ENCODE measurements at places on chromosomes 6 and 20. TPM values are rescaled to one million over a fixed set of nuclear protein-coding genes. Genes with fewer than 3 reads are reported as not detected.
A peak's percentile ranks its signal among the peaks of the same experiment; 100 is the strongest.

The FOXC1 gene
- total RNA-seq: 0.07 TPM

DNA sequence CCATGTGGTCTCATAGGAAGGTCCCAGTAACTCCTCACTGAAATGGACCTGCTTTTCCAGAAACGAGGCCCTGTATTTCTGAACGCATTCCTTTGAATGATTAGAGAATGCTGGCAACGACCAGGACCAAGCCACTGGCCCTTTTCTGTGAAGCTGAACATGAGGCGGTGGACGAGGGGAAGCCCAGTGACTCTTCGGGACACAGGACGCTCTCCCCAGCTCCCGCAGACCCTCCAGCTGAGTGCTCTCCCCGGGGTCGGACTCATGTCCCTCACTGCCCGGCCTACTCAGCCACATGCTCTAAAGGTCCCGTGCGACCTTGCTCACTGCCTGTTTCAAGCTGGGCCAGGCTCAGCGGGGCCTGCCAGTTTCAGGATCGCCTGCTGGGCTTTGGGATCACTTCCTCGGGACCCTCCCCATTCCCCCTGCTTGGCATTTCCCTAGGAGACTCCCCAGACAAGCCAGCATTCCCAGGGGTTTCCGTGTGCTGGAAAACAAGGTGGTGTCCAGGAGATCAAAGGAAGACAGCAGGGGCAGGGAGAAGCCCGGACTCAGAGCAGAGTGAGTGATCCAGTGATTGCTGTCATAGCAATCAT lies 2.6 kb upstream of the CST9 start:
- DNase-seq: no peak

DNA sequence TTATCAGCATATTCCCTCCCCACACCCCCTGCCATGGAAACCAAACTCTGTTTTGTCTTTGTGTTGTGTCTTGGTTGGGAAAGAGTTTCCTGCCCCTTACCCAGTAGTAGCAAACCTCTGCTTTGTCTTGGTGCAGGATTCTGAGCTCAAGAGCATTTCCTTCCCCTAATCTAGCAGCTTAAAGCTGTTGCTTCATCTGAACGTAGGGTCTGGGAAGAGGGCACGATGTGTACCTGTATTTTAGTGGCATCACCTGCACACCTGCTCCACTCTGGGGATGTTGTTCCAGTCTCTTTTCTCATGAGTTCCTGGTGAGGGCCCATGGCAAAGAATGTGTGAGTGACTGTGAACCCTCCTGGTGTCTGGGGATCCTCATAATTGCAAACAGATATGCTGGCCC lies 164.7 kb downstream of the SCP2D1 start:
- no peak for DNase-seq

DNA sequence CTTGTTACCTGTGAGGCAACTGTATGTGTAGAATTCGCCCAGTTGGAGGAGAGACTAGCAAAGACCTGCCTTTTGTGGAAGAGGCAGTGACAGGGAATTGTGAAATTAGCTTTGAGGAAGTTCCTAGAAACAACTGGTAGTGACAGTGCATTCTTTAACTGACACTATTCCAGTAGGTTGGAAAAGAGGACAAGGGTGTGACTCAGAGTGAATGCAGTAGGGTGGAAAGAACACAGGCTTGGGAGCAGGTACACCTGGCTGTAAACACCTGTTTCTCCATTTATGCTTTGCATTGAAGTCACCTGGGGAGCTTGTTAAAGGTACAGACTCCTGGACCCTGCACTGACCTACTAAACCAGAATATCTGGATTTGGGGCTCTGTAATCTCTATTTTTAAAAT lies 295.7 kb downstream of the PHACTR1 start:
- no peak for DNase-seq

- no peak for DNase-seq
Measured at GRCh38 chr6:165468340-165469235, 159.2 kb upstream of the C6orf118 start.

DNA sequence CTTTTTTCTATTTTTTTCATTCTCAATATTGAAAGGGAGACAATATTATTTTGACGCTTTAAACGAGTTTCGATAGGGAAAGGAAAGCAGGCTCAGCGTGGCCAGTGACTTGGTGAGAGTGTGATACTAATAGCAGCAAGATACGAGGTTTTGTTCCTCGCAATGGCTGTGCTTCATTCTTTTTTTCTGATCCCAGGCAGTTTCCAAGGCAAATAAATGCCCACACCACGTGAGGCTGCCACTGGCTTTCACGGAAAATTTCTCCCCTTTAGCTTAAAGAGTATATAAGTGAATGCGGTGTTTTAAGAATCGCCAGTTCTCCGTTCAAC lies 196.4 kb upstream of the ZNF184 start:
- DNase-seq: no peak

- DNase-seq: no peak
Measured at GRCh38 chr6:10690651-10691445, 3.6 kb downstream of the C6orf52 start.

DNA sequence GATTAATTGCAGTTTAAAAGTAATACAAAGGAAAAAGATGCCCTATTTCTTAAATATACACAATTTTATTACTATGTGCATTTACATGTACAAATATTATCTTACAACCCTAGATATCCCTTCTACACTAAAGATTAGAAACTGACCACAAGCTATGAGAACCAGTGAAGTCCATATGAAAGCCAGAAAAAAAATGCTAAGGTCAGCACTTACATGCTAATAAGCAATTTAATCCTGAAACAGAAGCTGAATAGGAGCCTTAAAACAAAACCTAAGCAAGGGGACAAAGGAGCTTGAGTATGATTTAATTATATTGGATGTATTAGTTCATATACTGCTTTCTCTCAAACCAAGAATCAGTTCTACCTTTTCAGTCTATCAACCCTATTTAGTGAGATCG lies 14.2 kb downstream of the CEP162 start:
- DNase-seq: no peak

DNA sequence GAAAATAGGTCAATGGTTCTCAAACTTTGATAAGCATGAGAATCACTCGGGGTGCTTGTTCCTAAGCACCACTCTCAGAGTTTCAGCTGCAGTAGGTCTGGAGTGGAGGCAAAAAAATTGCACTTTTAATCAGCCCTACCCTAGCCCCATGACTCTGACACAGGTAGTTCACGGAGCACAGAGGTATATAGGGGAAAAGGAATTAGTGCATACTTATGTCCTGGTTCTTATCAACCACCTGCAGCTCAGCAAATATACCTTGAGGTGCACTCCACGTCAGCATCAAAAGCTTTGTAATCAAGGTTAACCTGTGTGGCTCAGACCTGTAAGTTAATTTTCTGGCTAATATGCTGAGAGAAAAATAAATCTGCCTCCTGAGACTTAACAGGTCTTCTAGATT lies 138.8 kb upstream of the HMGN3 start:
- DNase-seq: no peak

DNA sequence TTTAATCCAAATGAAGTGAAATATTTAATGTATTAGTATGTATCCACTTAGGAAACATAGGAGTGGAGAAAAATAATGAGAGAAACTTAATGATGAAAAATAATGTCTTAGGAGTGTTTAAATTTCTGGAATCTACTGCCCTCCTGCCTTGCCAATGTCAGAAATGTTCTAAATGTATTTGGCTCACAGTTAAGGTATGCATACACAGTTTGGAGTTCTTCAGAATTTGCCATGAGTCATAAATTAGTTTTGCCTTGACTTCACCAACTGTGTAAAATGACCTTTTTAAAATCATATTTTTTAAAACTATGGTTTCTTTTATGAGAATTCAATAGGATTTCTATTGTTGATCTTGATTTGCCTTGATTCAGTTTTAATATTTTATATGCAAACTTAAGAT lies 191.7 kb upstream of the HSF2 start:
- DNase-seq: no peak

The JPH2 gene
- not detected for total RNA-seq

GRCh38 chr20:11920083-11920482 lies 2.4 kb downstream of the BTBD3 start:
- DNase-seq: no peak

The SFTA2 gene
- not detected for total RNA-seq

GRCh38 chr6:15457121-15457650 lies 205.6 kb downstream of the DTNBP1 start:
- DNase-seq: no peak

DNA sequence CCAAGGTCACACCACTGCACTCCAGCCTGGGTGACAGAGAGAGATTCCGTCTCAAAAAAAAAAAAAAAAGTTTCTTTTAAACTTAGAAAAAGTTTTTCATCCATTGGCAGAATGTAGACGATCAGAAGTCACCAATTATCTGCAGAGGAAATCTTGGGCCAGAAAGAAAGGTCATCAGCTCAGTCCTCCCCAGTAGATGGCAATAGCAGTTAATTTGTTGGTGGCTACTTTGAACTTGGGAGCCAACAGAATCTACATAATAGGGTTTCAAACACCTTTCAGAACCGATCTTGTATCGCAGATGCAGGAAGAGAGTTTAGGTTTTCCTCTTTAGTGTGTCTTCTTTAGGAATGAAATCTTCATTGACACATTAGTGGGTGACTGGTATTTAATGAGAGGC lies 41.7 kb downstream of the LBP start:
- no peak for DNase-seq

DNA sequence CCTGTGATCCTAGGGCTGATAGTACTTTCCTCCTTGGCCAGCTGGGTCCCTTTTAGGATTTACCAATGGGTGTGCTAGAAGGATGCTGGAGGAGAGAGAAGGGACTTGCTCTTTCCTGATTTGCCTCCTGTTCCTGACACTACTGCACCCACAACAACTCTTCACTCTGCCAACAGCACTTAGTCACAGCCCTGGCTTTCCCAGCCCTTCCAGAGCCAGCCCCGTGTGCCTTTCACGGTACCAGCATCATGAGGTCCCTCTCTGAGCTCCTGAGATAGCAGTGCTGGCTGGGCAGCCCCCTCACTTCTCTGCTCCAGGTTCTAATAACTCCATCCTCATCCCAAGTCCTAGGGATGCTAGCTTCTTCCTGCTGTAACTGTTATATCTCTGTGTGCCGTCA lies 80.9 kb downstream of the DNAH8 start:
- DNase-seq: no peak

GRCh38 chr20:56245761-56246160 lies 2.8 kb upstream of the MC3R start:
- no peak for DNase-seq

DNA sequence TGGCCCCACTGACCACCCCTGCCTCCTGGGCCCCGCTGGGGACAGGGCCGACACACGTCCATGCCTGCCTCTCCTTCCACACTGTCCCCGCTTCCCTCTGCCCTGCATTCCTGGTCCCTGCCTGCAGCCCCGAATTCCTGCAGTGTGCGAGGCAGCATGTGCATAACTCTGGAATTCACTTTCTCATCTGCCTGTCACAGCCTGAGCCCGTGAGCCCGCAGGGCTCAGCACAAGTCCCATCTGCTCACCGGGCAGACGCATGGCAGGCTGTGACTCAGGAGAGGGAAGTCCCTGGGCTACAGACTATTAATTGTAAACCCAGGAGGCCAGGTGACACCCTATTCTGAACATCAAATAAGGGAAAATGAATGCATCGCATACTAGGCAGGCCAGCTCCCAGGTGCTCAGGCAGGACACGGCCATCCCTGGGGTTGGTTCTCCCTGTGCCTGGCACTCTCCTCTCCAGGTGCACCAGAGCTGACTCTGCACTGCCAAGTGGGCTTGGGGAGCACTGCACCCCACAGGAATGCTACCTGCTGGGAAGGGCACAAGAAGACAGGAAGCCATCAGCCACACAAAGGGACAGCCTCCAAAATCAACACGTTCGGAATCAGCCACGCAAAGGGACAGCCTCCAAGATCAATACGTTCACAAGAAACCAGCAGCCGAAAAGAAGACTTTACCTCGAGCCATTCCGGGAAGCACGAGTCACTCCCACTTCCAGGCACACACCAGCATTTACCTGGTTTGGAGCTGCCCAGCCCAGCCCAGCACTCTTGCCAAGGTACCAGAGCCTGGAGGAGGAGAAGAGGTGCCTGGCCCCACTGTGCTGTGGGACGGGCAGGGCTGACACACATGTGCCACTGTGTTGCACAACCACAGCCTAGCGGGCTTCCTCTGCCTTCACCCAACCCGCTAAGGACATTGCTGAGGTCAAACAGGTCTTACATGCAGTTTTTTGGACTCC lies 65.9 kb downstream of the DLL1 start:
- DNase-seq: no peak

GRCh38 chr6:3334555-3334954 lies 75.8 kb downstream of the PSMG4 start:
- no peak for DNase-seq

GRCh38 chr6:44415873-44416502 lies 28.5 kb downstream of the CDC5L start:
- peak; percentile 25 for DNase-seq

- DNase-seq: no peak
Measured at GRCh38 chr6:30683183-30683979, 3.1 kb downstream of the PPP1R18 start.

The STMND1 gene
- total RNA-seq: not detected

DNA sequence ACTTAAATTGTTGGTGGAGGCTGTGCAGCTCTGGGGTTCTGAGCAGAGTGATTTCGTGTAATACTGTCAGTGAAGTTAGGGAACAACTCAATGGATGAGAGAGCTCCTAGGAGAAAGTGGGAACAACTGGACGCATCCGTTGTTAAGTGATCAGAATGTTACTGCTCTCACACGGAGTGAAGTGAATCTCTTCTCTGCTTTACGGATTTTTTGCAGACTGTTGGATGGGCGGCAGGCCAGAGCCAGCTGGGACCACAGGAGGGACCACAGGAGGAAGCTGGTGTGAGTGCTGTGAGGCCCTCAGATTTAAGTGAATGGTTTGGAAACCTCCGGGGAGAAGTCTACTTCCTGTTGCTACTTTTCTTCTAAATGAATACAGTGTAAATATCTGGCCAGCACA lies 23.7 kb upstream of the PPP1R14C start:
- DNase-seq: no peak

The TSPO2 gene
- not detected for total RNA-seq

- DNase-seq: no peak
Measured at GRCh38 chr6:97021194-97021593, 96.7 kb downstream of the KLHL32 start.

The MDFI gene
- total RNA-seq: not detected

GRCh38 chr6:53066874-53067706 lies 1.9 kb downstream of the FBXO9 start:
- peak; percentile 19 for DNase-seq

All from K562 (cell line).